ENCODE measurements at places on chromosomes 2 and 18.

GRCh38 chr2:12675352-12675795, 41.4 kb upstream of the TRIB2 start:
- DNase-seq, result no peak

DNA sequence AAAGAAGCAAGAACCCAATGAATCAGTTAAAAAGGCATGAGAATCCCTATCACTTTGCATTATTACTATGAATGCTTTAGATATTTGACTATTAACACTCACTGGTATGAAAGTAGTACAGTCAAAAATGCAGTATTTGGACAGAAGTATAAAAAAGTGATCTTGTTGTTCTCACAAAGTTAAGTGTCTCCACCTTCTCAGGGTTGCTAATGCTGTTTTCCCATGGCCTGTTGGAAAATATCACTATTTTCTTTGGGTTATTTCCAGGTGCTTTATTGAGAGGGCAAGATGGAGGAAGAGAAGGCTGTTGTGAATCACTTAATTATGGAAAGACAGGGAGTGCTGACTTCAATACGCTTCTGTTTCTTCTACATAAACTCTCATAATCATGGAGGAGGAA, 13.6 kb upstream of the CREB1 start:
- no peak for DNase-seq

GRCh38 chr2:236943841-236944513, 141.7 kb upstream of the COPS8 start:
- DNase-seq, result no peak

DNA sequence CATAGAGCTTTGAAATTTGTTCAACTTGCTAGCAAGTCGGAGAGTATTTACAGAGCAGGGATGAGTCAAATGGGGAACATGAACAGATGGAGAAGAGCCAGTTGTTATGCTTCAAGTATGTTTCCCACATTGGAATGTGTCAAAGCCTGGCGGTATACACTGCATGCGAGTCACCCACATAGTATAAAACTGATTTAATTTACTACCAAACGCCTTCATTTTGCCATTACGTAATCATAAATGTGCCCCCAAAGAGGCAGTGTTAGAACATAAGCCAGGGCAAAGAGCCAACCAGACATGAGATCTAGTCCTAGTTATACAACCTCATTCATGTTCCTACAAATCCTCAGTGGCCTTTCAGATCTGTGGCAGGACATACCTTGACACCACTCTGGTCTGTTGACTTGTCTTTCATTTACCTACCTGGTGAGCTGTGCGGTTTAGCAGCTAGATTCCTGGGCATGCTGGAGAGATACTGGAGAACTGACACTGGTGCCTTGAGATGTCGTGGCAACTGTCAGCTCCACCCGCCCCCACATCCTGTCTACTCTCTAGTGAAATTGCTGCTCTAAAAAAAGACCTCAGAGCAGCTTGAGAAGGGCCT, 21.7 kb upstream of the NRP2 start:
- peak; percentile 34 for DNase-seq

DNA sequence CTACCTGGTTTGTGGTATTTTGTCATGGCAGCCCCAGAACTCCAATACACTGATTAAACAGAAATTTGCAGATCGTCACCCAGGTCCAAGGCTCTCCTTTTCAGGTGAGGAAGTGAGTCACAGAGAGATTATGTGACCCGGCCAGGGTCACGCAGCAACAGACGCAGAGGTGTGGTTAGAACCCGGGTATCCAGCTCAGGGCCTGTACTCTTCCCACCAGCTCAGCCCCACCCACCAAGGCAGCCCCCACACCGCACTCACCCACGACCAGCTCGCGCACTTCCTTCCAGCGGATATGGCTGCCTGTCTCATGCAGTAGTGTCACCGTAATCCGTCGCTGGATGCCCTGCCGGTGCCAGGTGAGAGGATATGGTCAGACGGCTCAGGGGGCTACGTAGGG, 48.1 kb downstream of the AQP12A start:
- DNase-seq, result peak; percentile 55

GRCh38 chr2:237412988-237413776, 782 bp downstream of the COL6A3 start:
- DNase-seq, result no peak

- DNase-seq, result no peak
Measured at GRCh38 chr2:179855673-179856072, 5.7 kb downstream of the ZNF385B start.

All from CD4-positive, alpha-beta T cell treated with Interleukin-6 for 4 hours (primary cell).